ENCODE measurements at places on chromosomes 6 and 20. TPM values are rescaled to one million over a fixed set of nuclear protein-coding genes. Genes with fewer than 3 reads are reported as not detected.

ENPP1 gene
- total RNA-seq, result 16.3 TPM

PLCB4 gene
- total RNA-seq, result 13.0 TPM

DNA sequence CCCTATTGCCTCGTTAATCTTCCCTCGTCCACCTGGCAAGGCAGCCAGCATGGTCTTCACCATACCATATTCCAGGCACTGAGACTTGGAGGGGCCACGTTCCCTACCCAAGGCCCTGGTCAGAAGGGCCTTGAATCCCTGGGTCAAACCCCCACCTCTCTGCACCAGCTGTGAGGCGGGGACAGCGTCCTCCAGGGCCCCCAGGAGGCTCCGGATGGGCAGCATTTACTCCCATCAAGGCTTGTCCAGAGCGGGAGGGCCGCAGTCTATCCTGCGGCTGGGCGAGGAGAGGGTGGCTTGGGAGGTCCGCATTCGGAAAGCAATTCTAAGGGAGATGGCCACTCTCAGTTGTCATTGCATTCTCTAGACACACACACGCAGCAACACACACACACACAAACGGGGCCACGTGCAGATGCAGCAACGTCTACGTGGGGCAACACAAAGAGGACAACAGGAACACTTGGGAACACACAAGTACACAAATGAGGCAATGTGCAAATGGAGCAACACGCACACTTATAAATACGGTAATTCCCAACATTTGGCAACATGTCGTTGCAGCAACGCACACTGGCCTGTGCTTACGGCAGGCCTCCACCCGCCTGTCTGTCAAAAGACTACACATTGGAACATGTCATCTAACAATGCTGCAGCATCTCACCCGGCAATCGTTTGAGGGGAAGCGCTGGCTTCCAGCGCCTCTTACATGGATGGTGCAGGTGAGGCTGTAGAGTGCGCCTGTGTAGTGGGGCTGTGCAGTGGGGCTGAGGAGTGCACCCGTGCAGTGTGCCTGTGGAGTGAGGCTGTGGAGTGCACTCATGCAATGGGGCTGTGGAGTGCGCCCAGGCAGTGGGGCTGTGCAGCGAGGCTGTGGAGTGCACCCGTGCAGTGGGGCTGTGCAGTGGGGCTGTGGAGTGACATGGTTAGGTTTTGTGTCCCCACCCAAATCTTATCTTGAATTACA is 12.9 kb upstream of the NTSR1 start:
- DNase-seq, result no peak

DNA sequence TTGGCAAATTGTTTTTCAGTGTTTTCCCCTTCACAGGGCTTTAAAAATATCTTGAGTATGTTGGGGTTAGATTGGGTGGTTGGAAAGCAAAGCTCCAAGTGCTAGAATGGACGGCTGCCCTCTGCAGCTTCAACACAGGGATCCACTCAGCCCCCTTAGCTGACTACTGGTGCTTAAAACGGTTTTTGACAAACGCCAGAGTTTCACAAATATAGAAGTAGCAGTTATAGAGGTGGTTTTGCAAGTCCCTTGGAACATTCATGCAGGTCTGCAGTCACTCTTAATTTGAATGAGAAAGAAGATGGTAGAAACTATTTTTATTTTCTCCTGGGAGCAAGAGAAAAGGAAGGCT is 175.9 kb downstream of the ARID1B start:
- no peak for DNase-seq

- DNase-seq, result peak; percentile 93
Measured at GRCh38 chr6:15491255-15491985, 171.4 kb downstream of the DTNBP1 start.

DNA sequence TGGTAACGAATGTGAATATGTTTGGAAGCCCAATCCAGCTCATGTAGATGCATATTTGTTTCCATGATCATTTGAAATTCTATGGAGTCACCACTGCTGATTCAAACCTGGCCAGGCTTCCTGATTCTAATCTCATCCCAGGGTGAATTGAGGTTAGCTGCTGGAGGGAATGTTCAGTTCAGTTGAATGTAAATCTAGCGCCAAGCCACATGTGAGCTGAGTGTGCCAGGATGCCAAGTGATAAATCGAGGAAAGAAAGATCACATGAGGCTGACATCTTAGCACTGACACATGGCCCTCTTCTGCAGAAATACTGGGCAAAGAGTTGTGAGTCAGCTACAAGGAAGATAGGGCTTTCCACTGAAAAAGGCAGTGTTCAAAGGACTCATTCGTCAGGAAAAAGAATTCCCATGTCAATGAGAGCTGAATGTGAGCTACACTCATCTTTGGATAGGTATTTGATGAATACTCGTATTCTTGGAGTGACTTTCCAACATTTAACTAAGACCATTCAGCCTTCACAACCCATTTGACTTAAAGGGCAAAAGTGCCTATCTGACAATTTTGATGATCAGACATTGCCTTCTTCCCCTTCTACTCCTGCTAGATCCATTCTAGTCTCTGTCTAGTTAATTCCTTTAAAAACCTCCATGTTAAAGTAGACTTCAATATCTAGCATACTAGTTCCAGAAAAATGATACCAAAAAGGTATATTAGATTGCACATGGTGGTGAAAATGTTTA is 172.1 kb downstream of the MTFR2 start:
- peak; percentile 58 for DNase-seq

Data from osteoblast (primary cell).